ENCODE measurements at places on chromosomes 13 and 19.

- DNase-seq: peak; percentile 78
Observed at GRCh38 chr19:15248648-15249527, 16.6 kb upstream of the EPHX3 start.

- no peak for DNase-seq
Observed at GRCh38 chr13:76812206-76812897, 73.9 kb downstream of the KCTD12 start.

- DNase-seq: no peak
Observed at GRCh38 chr13:88461272-88462009, 790.3 kb downstream of the SLITRK5 start.

DNA sequence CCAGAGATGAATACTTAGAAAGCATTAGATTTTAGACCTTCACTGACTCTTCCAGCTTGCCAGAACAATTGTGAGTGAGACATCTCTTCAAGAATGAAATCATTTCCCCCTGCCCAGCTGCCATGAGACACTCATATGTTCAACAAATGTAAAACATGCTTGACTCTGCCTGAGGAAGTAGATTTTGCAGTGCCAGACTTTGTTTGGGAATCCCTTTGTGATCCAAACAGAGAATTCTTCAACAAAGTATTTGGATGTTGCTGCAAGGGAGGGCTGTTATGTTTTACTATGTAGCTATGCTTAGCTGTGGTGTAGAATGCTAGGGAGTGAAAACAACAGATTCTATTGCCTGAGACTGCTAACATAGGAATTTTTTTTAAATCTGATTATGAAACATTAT, 416.4 kb downstream of the DCT start:
- no peak for DNase-seq

DNA sequence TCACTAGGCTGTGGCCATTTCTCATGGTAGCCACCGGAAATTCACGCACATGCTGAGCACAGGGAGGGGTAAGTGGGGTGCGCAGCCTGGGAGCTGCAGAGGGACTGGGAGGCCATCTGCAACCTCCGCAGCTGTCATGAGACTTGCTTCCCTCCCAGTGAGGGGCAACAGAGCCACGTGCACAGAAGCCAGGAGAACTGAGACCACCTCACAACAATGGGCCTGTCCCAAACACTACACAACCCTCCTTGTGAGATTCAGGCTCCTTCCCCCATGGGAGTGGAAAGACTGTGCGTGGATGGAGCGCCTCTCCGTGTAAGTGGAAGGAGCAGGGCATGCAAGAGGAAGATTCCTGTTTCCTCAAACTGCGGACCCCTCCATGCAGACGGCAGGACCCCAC, 8.8 kb downstream of the C3 start:
- no peak for DNase-seq

- DNase-seq: no peak
Observed at GRCh38 chr13:113836768-113837559, 26.9 kb downstream of the GAS6 start.

DNA sequence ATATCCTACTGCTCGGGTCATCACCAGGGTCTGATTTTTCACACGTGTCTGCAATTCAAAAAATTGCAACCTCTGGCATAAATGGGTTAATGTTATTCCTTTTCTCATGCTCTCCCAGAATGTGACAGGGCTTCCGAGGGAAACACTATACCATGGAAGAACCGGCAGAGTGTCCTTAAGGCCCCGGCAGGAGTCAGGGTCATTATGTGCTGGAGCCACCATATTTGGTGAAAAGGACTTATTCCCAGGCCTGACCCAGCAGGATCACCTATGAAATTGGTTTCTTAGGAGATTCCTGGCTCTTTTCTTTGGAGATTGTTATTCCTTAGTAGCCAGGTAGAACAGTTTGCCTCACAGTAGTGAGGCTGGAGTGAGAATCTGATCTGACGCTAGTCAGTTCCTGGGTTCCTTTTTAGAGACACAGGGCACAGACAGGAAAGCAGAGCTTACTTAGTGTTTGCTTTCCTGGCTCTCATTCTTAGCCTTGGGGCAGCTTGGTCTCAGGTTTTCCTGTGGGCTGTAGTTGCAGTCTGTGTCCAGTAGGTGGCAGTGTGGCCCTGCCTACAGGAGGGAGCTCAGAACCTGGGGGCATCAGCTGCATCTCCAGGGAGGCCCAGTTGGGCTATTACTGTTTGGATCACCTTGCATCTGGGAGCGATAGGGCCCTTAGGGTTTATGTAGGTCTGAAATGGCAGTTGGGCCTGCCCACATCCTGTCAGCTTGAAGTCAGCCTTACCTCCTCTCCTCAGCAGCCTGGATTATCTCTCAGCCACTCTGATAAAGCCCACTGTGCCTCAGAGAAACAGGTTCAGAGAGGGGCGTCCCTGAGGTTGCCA, 12.4 kb downstream of the SNRNP70 start:
- DNase-seq: peak; percentile 89

- no peak for DNase-seq
Observed at GRCh38 chr13:81498969-81499368, 1158.0 kb upstream of the SPRY2 start.

DNA sequence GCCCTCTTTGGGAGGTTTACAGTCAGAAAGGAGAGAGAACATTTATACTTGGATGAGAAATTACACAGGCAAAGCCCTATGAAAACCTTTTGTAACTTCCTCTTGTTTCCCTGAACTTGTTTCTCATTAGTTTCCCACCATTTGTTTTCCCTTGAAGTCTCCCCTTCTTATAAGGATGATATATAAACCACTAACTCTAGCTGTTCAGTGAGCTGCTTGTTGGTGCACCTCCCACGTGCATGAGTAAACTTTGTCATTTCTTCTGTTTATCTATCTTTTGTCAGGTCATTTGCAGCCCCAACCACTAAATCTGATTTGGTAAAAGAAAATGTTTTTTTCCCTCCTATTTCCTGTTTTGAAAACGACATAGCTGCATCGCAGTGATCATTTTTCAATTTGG, 919.9 kb downstream of the SLITRK1 start:
- DNase-seq: no peak

- no peak for DNase-seq
Observed at GRCh38 chr13:27423333-27423732, 1.1 kb upstream of the GTF3A start.

DNA sequence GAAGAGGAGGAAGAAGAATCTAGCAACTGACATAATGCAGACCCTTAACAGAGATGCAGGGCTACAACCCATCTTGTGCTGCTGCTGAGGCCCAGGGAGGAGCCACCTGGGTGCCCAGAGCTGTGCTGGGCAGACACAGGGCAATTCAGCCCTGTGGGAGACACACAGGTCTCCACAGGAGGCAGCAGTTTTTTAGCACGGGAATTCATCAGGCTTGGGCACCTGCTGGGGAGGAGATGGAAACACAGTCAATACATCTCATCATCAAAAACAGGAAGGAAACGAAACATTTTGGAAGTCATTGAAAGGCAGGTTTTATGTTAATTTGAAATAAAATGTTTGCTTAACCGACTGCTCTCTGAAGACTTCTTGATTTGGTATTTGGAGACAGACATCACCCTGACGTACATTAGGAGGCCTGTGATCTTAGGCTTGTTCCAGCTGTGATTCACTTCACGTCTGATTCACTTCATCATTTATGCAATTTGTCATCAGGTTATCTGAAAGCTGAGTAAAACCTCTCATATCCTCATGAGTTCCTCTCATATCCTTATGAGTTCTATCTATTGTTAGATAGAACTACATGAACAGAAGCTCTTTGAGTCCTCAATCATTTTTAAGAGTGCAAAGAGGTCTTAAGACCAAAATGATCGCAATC, 77.4 kb downstream of the CYSLTR2 start:
- DNase-seq: no peak

DNA sequence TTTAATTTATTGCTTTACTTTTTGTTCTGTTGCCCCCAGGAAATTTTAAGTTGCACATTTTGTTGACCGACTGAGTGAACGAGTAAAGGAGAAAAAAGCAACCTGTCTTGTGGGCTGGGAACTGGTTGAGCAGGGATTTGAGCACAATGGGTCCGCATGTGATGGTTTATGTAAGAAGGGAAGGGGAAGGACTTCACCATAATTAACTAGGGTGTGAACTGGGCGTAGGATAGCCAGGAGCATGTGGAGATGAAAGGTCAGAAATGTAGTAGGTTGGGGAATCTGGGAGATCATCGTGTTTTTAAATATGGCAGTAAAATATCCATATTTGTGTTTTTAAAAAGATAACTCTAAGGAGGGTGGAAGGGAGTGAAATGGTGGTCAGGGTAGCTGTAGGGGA, 99.9 kb downstream of the GPC5 start:
- DNase-seq: no peak

GRCh38 chr13:75761369-75761768, 125.2 kb downstream of the LMO7 start:
- DNase-seq: no peak

DNA sequence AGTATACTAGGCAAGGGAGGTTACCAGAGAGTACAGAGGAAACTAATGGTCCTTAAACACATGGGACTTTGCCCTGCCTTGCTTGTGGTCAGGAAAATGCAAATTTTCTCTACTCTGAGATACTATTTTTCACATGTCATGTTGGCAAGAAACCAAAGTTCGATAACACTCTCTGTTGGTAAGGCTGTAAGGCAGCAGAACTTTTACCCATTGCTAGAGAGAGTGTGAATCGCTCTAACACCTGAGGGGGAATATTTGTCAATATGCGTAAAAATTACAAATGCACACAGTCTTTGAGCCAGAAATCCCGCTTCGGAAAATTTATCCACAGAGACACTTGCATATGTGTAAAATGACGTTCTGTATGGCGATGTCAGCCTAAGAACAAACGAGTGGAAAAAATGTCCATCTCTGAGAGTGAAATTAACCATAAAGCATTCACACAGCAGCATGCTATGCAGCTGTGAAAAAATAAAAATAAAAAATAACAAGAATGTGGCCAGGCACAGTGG, 9.5 kb upstream of the RFX1 start:
- DNase-seq: no peak

DNA sequence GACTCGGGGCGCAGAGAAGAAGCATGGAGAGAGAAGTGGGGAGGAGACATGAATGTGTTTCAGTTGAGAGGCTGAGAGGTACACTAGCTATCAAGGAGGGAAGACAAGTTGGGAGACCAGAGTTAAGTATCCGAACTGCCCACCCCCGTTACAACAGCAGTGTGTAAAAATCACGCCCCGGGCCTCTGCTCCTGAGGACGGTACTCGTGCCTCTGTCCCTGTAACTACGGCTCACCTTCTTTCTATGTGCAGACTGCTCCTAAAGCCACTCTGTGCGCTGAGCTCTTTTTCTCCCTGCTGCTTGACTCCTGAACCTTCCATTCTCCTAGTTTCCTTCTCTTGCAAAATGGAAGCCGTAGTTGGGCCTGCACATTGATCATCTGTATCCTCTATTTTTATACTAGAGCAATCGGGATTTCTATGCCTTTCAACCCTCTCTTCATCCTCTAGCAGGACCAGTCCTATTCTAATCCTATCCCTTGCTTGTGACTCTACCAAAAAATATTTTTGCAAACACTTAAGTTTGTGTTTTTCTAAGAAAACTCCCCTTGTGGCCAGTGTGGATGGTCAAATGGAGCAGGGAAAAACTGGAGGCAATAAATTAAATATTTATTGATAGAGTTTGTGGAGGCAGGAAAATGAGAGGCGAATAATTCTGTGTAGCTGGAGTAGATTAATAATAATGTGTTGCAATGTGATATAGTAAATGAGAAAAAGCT, 569 bp downstream of the POLR1D start:
- no peak for DNase-seq

- peak; percentile 93 for DNase-seq
Observed at GRCh38 chr19:1837625-1838105, 10.6 kb downstream of the REXO1 start.

DNA sequence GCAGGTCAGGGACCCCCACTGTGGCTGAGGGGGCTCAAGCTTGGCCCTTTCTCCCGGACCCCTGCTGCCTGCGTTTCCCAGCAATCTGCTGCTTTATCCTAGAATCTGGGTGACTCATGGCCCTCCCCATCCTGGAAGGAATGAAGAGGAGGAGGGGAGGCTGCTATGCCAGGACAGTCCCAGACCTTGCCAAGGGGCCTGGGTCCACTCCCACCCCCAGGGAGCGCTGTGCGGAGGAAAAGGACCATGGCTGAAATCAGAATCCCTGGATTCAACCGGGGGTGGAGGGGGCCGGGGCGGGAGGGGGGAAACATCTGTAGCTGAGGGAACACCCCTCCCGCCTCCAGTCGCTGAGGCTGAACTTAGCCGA, 20.5 kb downstream of the ZNF114 start:
- peak; percentile 49 for DNase-seq

- no peak for DNase-seq
Observed at GRCh38 chr19:305240-306150, 14.3 kb upstream of the PLPP2 start.

DNA sequence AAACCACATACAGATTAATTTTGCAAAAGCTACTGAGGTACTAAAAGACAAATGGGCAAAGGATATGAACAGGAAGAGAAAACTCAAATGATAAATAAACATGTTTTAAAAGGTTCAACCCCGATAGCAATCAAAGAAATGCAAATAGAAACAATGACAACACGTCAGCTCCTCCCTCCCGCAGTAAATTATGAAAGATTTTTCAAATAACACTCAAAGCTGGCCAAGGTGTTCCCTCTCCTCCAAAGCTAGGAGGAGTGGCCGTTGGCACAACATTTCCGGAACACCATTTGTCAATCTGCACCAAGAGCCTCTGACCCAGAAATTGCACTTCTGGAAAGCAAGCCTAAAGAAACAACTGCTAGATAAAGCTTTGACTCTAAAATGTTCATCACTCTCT, 28.3 kb downstream of the INSR start:
- DNase-seq: no peak

GRCh38 chr19:30386551-30387143, 14.5 kb downstream of the ZNF536 start:
- no peak for DNase-seq

- no peak for DNase-seq
Observed at GRCh38 chr13:111966933-111967332, 100.0 kb upstream of the SOX1 start.

- DNase-seq: no peak
Observed at GRCh38 chr13:32031815-32032370, 319 bp downstream of the FRY start.

- DNase-seq: peak; percentile 80
Observed at GRCh38 chr19:18488838-18489626, 32.8 kb downstream of the ELL start.

GRCh38 chr13:98860491-98860890, 108.0 kb upstream of the SLC15A1 start:
- no peak for DNase-seq

DNA sequence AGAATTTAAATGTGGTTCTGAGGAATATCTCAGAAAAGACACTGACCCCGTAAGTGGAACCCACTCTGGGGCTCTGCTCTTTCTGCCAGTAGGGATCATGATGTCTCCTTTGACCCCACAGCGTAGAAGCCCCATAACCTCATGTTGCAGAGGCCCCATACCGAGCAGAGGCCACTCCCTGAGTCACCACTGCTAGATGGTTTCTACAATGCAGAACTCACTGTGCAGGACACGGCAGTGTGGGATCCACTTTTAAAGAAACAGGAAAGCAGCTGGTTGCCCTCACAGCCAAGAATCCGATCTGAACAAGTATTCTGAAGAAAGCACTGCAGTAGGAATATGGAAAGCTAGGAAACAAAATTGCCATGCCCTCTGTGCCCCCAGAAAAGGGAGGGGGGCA, 4.2 kb downstream of the SLC7A1 start:
- no peak for DNase-seq
